Stimulated activated CD4-positive, alpha-beta T cell treated with anti-CD3 and anti-CD28 coated beads, TNF-alpha, amount 100 ng/mL, for 48 hours (primary cell): ENCODE measurements at places on chromosomes 13 and 19.

DNA sequence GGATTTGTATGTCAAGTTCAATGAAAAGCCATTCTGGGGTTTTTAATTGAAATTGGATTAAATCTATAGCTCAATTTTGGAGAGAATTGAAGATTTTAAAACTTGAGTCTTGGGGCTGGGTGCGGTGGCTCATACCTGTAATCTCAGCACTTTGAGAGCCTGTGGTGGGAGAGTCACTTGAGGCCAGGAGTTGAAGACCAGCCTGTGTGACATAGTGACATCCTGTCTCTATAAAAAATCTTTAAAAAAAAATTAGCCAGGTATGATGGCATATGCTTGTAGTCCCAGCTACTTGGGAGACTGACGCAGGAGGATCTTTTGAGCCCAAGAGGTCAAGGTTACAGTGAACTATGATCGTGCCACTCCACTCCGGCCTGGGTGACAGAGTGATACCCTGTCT lies 41.2 kb downstream of the VAV1 start:
- DNase-seq = no peak

DNA sequence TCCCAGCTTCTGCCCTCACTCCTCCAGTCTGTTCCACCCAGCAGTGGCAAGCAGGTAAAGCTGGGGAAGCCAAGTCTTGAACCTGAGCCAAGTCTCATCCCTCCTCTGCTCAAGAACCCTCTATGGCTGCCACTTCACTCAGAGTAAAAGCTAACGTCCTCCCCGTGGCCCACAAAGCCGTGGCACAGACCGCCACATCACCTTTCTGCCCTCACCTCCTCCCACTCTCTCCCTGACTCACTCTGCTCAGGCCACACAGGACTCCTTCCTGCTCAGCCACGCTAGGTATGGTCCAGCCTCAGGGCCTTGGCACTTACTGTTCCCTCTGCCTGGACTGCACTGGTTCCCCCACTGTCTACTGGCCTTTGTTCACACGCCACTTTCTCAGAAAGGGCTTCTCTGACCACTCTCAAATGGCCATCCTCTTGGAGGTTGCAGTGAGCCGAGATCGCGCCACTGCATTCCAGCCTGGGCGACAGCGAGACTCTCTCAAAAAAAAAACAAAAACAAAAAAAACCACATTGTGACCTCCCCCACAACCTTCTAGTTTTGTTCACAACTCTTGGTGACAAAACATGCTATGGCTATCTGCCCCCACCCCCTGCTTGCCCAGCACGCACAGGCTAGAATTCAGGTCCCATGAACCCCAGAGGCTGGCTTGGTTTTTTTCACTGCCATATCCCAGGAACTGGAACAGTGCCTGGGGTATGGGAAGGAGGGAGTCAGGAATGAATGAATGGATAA lies 15.8 kb downstream of the NDUFB7 start:
- DNase-seq = no peak

GRCh38 chr19:52492201-52492993 lies 35.1 kb upstream of the ZNF808 start:
- DNase-seq = no peak

- no peak for DNase-seq
Observed at GRCh38 chr13:80133631-80134261, 207.2 kb downstream of the SPRY2 start.

DNA sequence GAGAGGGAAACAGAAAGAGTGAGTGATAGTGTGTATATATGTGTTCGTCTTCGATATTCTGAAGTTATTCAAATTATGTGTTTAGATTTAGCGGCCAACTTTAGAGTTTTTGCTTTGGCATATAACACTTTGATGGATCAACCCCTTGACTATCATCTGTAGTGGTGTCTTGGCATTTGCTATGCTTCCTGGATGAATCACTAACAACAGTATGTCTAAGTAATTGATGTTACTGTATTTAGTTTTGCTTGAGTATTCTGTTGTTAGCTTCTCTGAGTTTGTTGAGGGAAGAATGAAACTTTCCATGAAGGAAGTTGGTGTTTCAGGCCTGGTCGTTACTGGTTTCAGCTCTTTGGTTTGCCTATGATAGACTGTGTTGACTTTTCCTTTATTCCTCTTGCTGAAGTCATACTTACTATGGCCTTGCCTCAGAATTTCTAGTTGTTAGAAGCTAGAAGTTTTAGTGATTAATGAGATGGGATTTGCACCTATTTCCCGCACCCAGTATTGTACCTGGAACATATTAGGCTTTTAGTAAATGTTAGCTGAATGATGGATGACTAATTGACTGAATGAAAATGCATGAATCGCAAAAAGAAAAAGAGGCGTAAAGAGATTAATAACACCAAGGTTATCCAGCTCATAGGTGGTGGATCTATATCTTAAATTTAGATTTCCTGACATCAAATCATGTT lies 20.7 kb downstream of the NDFIP2 start:
- no peak for DNase-seq

DNA sequence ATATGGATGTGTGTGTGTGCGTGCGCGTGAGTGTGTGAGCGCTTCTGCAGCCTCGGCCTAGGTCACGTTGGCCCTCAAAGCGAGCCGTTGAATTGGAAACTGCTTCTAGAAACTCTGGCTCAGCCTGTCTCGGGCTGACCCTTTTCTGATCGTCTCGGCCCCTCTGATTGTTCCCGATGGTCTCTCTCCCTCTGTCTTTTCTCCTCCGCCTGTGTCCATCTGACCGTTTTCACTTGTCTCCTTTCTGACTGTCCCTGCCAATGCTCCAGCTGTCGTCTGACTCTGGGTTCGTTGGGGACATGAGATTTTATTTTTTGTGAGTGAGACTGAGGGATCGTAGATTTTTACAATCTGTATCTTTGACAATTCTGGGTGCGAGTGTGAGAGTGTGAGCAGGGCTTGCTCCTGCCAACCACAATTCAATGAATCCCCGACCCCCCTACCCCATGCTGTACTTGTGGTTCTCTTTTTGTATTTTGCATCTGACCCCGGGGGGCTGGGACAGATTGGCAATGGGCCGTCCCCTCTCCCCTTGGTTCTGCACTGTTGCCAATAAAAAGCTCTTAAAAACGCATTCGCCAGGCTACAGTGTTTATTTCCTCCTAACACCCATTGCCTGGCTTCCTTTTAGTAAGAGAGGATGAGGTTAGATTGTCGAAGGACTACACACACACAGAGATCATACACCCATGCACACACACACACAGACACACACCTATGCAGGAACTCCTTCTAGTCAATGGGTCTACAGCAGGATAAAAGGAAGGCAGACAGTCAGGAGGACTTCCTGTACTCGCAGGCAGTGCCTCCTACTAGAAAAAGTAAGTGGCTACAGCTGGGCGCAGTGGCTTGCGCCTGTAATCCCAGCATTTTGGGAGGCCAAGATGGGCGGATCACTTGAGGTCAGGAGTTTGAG lies 7.1 kb downstream of the FOSB start:
- DNase-seq = no peak

DNA sequence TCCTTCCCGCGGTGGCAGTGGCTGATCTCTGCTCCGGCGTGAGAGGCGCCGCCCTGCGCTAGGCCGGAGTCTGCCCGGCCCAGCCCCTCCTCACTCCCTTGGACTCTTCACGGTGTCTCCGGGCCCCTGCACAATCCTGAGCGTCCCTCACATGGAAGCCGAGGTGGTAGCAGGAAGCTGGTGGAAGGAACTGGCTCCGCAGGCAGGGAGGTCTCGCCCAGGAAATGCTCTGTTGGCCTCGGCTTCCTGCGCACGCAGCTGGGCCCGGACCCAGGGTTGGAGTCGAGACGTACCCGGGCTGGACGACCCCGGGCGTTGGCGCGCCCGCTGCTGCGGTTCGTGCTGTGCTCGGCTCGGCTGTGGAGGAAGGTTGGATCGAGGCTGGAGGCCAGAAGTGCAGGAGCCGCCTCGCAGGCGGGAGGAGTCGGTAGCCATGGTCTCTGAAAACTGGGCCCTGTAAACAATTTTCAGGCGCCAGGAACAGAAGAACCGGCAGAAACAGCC lies 46.3 kb downstream of the ZNF724 start:
- no peak for DNase-seq

DNA sequence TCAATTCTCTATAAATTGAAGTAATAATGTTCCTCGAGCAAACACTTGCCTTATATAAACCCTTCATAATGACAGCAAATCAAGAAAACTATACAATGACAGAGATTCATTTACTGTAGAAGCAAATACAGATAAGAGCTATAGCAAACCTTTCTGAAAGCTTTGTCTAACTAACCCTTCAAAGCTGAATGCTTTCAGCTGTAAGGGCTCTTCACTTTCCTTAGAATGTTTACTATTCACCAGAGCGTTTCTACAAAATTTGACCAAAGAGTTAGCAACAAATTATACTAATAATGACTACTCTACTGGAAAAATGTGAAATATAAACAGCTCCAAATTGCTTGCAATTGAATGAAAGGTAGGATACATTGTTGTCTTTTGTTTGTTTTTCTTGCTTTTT lies 218.1 kb downstream of the SLITRK5 start:
- no peak for DNase-seq

- DNase-seq = no peak
Observed at GRCh38 chr19:48740164-48740972, at the start of gene RASIP1. Gene RASIP1, minus strand, starts transcription at chr19:48740610. Its CDS starts 328 bp downstream, at chr19:48740282.

DNA sequence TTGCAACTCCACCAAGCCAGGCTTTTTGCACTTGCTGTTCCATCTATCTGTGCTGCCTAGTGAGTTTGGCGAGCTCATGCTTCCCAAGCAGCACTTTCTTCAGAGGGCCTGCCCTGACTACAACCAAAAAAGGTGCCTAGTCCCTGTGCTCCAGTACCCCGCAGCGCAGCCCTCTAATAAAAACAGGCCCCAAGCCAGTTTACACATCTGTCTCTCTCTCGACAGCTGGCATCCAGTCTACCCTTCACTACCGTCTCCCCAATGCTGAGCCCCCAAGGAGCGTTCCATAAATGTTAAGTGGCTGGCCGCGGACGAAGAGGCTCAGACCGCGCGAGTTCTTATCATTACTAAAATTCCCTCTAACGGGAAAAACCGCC lies 512 bp downstream of the MED4 start:
- DNase-seq = peak; percentile 6

DNA sequence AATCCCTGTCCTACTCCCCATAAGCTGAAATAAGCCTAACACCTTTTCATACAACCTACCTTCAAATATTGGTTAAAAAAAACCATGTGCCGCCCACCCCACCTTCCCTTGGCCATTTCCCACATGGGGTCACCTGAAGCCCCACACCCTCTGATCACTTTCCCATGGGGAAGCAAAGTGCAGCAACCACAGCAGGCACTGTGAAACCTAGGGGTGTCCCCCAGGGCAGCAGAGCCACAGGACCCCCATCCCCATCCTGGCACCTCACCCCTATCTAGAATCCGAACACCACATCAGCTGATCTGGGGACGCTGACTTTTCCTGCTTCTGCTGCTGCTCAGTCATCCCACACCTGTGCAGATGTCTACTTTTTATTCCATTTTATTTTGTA lies 19.9 kb downstream of the CEACAM21 start:
- no peak for DNase-seq

GRCh38 chr19:12821761-12822160 lies 12.6 kb downstream of the RTBDN start:
- DNase-seq = no peak

DNA sequence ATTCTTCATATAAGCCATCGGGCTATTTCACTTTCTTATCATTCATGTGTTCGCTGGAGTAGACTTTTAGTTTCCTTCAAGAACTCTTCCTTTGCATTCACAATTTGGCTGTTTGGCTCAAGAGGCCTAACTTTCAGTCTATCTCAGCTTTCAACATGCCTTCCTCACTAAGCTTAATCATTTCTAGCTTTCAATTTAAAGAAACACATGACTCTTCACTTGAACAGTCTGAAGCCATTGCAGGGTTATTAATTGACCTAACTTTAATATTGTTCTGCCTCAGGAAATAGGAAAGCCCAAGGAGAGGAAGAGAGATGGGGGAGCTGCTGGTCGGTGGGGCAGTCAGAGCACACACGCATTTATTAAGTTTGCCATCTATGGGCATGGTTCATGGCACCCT lies 158.1 kb downstream of the SUCLA2 start:
- no peak for DNase-seq

DNA sequence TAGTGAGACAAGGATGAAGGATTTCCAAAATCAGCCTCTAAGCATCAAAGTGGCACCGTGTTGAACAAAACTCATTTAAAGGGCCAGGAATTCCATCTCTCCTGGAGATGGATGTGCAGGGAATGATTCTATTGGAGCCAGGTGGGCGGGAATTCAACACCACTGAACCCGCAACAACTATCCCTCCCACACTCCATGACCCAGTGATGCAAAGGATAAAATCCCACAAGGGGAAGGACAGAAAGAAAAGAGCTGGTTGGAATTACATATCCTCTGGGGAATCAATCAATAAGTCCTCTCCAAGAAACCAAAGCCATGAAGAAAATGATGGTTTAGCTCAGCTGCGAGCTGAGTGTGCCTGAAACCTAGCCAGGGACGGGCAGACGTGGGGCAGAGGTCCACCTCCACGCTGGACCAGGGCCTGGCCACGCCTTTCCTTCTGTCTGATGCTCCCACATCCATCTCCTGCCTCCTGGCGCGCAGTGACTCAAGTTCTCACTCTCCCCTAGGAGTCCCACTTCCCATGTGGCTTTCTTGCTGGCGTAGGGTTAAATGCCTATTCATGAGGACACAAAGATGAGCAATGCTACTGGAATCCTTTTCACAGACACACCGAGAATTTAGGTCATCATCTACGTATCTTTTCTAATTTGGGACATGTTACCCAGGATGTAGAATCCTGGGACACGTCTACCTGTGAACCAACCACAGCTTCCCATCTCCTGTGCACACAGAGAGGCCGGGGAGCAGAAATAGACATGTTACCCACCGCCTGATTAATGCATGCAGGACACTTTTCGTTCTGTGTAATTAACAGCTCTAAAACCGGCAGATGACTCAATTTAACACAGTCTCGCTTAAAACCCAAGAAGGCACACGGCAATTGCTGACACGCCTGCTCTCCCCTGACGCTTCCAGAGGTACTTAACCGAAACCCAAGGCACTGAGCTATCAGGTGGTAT lies 48.6 kb downstream of the PEPD start:
- no peak for DNase-seq

DNA sequence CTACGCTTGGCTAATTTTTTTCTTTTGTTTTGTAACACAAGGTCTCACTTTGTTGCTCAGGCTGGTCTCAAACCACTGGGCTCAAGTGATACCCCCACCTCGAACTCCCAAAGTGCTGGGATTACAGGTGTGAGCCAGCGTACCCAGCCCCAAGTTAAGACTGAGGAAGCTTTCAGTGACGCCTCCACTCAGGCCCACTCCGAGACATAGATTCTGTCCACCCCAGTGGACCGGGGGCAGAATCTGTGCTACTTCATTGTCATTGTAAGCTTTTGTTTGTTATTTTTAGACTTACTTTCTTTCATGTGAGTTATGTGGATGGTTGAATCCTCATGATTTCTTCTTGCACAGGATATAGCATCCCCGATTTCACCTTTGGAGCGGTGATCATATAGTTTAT lies 156.9 kb upstream of the TSHZ3 start:
- no peak for DNase-seq
